PC-9 (cell line): ENCODE measurements at places on chromosomes 16 and 17. TPM values are rescaled to one million over a fixed set of nuclear protein-coding genes. Genes with fewer than 3 reads are reported as not detected.

- DNase-seq: no peak
Measured at GRCh38 chr16:31411024-31411844, 16.9 kb downstream of the COX6A2 start.

DNA sequence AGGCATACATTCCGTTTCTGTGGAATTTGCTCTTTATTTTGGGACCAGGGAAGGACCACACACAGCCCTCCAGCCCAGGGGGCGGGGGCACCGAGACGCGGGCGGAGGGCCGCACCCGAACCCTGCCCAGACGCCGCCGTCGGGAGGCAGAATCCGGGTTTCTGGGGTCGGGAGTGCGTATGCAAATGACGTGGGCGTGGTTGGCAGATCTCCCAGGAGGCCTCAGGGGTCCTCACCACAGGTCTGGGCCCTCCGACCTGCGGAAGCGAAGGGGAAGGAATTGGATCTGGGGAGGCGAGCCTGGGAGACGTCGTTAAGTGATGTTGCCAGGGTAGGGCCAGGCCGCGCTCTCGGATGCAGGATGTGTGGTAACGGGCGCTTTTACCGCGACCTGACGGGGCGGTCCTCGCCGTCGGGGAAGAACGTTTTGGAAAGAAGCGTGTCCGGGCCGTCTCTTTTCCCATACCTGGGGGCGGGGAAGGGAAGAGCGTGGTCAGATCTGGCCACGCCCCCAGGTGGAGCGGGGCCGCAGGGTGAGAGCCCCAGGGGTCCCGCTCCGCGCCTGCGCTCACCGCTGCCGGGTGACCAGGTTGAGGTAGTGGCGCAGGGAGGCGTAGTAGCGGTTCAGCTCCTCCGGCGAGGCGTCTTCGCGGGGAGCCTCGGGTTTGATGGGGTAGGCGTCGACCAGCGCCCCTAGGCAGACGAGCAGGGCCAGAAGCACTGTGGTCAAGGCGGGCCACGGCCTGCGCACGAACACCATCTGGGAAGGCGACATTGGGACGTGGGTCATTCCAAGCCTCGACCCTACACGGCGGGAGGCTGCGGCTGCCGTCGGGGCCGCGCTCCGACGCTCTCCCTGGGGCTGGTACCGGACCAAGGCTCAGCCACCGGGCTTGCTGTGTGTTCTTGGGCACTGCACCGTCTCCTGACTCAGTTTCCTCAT, 745 bp downstream of the PYY start:
- no peak for DNase-seq

GRCh38 chr17:164303-165235, 16.9 kb downstream of the DOC2B start:
- peak; percentile 46 for DNase-seq

DNA sequence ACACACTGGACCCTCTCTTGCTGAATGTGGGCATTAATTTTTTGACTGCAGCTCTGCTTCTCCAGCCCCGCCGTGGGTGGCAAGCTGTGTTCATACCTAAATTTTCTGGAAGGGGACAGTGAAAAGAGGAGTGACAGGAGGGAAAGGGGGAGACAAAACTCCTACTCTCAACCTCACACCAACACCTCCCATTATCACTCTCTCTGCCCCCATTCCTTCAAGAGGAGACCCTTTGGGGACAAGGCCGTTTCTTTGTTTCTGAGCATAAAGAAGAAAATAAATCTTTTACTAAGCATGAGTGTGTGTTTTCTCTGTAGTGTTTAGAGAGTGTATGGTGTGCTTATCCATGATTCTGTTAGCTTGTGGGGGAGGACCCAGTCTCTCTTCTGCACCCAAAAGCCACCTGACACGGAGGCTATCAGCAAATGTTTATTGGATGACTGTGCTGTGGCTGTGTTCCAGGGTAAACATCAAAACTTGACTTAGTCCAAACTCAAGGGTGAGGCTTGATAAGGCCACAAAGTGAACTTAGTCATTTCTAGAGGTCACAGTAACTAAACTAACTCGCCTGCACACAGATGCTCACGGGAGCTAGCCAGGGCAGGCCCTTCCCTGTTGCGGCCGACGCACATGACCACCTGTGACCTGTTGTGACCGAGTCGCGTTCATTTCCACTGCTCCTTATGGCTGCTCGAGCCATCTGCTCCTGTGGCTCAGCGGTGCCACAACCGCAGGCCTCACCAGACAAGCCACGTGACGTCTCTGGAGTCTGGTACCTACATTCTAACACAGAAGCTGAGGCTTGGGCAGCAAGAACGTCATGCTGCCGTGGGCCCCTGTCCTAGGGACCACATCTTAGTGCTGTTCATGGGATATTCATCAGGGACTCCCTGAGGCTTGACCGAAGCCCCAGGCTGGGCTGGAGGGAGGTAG, 9.8 kb upstream of the MED11 start:
- peak; percentile 88 for DNase-seq

DNA sequence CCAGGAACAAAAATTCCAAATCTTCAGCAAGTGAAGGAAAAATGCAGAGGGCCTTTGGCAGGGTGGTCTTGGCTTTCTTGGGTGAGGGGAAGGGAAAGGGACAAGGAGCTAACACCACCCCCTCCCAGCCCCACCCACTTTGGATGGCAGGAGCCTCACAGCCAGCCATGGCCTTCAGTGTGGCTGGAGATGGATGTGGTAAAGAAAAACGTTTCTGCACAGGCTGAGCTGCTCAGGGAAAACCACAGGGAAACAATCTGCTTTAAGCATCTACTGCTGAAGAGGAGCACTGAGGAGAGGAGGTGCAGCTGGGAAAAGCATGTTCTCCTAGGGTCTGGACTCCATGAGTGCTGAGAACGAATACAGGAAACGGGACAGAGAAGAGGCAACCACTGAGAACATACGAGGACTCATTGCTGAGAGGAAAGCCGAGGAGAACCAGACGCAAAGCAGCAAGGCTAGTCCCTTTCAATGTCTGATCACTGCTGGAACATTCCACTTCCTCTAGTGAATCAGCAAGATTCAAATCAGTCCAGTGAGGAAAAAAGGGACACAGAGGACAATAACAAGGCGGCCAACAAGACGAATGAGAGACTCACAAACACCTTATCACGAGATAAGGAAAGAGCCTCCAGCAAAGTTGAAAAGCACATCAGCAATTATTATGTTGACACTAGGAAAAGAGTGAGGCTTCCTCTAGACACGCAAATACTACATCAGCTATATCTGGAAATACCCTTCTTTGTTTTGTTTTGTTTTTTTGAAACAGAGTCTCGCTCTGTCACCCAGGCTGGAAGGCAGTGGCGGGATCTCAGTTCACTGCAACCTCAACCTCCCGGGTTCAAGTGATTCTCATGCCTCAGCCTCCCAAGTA, 41.7 kb downstream of the ZZEF1 start:
- no peak for DNase-seq

DNA sequence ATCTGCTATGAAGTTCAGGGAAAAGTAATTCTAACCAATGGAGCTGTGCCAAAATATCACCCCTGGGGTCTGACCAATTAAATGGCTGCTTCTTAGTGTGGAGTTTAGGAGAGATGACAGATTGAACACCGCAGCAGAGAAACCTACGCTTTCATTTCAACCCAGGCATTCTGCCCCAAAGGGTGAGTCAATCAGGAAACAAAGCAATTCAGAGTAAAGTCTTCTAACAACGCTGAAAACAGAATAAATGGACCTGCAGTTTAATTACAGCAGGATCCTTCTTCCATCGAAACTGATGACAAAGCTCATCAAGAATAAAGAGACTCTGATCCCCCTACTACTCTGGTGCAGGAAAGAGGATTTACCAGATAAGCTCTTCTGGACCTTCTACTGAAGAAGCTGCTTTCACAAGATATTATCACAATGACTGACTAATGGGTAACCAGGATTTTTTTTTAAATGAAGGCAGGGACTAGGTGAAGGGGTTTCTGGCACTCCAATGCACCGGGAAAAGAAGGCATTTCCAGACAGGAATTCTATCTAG, 16.7 kb downstream of the RFFL start:
- peak; percentile 59 for DNase-seq

DNA sequence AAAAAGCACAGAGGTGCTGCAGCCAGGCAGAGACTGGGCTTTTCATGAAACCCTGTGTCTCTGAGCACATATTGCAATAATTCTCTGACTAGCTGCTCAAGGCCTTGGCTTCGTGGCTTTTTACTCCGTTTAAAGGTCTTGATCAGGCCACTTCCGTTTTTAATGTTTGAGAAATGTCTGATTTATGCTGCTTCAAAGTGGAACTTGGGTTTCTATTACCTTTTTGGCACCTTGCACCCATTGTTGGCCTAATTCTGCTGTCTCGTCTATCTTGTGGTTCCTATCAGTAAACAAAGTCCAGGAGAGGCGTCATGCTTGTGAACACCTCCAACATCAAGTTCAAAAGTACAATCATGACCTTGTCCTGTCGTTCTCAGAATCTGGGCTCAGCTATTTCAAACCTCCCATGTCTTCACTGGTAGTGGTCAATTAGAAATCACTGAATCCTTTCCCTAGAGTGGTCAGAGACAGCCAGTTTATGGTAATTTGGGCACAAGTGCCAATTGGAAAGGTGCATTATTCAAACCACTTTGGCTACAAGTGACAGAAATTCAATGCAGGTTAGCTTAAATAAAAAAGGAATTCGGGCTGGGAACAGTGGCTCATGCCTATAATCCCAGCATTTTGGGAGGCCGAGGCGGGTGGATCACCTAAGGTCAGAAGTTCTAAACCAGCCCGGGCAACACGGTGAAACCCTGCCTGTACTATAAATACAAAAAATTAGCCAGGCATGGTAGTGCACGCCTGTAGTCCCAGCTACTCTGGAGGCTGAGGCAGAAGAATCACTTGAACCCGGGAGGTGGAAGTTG, 33.3 kb upstream of the METTL9 start:
- no peak for DNase-seq

DNA sequence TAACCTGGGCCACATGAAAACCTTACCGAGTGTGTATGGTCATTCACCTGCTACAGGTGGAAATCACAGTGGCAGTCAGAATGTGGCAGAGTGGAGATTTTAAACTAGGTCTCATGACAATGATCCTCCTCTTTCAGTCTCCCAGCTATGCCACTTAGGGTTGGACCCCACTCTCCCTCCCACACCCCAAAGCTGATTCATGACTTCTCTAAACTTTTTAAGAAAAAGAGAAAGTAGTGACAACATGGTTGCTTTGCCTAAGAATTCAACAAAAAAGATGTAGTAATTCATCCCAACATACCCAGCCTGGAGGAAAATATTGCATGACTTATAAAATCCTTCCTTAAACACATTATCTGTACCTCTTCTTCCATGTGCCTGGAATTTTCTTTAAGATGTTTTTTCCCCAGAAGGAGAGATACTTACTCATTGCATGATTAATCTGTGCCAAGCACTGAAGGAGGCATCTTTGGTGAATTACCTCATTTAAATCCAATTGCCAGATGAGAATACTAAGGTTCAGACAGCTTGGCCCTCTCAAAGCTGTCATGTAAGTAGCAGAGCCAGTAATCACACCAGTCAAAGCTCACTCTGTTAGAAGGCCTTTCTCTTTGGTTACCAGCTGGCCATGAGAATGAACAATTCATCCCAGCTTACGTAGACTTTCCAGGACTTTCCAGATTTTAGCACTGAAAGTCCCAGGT, 119.9 kb downstream of the COPRS start:
- DNase-seq: no peak

DNA sequence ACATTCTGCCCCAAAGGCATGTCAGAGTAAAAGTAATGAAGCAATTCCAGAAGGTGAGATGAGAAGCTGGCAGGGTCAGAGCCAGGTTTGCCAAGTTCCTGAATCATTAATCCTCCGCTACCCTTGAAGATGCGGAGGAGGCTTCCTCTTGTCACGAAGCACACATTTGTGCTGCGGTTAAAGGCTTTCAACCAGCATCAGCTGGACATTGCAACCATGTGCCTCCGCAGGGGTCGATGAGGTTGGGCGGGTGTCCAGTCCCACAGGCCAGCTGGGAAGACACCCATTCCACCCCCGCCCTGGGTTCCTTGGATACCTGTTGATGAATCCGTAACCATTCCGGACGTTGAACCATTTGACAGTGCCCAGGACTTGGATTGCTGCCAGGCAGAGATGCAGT, 1.3 kb downstream of the YBX2 start:
- no peak for DNase-seq

DNA sequence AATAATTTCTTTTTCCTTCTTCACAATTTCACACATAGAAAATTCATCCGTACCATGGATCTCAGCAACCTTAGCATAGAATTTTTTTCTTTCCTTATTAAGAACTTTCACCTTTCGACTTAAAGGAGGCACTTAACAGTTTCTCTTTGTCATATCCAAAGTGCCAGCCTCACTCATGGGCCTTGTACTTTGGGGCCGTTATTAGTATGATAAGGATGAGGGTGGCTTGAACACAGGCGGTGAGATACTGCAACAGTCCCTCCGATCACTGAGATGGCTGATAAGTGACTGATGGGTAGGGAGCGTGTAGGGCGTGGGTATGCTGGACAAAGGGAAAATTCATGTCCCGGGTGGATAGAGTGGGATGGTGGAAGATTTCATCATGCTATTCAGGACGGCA, 85.3 kb downstream of the OR1D5 start:
- DNase-seq: no peak

- no peak for DNase-seq
Measured at GRCh38 chr17:78609191-78609641, 32.0 kb upstream of the DNAH17 start.

DNA sequence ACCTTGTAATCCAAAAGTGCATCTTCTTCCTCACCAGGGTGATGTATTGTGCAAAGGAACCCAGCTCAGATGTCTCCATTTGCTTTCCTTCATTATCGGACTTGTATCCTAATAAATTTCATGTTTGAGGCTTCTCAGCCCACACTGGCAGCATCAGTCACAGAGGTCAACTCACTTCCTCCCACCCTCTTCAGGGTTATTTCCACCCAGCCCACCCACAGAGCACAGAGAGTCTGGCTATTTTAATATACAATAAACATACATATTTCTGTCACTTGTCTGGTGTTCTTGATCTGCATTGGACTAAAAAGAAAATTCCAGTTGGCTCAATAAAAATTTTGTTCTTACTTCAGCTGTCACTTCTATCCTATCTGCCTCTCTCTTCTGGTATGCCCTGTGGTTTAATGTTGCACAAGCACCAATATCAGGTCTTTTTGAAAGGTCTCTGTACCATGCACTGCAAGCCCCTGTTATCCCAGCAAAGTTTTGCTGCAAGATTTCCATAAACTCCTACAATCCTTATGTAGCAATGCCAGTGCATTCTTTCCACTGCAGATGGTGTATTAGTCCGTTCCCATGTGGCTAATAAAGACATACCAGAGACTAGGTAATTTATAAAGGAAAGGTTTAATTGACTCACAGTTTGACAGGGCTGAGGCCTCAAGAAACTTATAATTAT, 201.8 kb downstream of the CDH11 start:
- no peak for DNase-seq

DNA sequence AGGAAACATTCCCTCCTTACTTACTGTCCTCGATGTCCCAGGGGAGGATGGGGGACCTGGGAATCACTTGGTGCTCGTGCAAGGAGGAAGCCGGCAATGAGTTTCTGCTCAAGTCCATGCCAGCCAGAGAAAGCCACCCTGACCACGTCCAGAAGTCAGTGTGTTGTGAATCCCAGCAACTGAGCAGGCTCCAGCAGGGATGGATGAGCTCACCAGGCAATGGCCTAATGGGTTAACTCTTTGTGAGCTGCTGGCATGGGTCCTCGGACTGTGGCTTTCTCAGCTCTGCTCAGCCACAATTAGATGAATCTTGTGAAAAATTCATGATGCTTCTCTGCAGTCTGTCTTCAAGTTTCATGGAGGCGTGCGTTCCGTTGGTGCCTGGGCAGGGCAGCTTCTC, at the start of gene PIRT:
TSS of gene PIRT (minus strand) at position 167 of the 400 bp plus-strand sequence. CDS start 12,442 bp downstream, outside the sequence.
- DNase-seq: no peak

GRCh38 chr17:40542558-40543411, 22.5 kb downstream of the CCR7 start:
- DNase-seq: no peak

Gene RAB26
- 29.5 and 31.3 TPM in 2 replicates for total RNA-seq

Gene TNP2
- not detected in 2 replicates for total RNA-seq

Gene MYBBP1A
- 76.3 and 89.1 TPM in 2 replicates for total RNA-seq

Gene CHRNE
- 0.23 and 0.24 TPM in 2 replicates for total RNA-seq

Gene TAX1BP3
- total RNA-seq: 147 and 168 TPM in 2 replicates

Gene IL17C
- total RNA-seq: not detected in 2 replicates

Gene ACAP1
- total RNA-seq: 10.9 and 28.5 TPM in 2 replicates
